ENCODE measurements at places on chromosomes 6 and 20.

DNA sequence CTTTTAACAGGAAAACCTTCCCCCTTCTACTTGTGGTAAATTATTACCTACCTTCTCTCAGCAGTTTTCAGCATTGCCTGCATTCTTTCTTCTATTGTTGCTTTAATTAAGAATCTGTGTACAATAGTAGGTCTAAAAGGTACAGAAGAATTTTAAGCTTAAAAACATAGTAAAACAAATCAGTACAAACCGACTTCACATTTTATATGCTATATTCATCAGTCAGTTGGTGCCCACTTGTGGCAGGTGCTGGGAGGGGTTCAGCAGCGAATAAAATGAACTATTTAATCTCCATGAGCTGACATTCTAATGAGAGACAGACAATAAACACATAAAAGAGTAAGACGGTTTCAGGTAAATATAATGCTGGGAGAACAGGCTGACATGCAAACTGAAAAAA is 73.4 kb upstream of the FBXO30 start:
- no peak for DNase-seq

GRCh38 chr6:121867095-121867494 is 431.6 kb downstream of the GJA1 start:
- DNase-seq = no peak

DNA sequence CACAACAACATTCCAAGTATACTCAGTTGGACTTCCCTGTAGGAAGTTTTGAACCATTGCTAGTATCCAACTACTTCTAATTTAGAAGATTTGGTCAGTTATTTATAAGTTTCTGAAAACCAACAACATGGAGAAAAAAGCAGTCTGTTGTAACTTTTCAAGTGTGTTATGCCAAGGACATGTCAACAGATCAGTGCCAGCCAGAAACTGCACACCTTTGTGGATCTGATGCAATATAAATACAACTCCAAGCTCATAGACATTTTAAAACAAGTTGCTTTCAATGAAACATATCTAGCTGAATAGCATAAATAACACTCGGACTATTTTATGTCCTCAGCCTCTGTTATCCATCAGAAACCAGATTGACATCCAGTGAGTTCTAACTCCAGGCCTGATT is 58.3 kb upstream of the CARMIL1 start:
- no peak for DNase-seq

GRCh38 chr6:140320081-140321080 is 945.9 kb upstream of the CITED2 start:
- DNase-seq = no peak

GRCh38 chr6:148711833-148712654 is 34.8 kb upstream of the UST start:
- no peak for DNase-seq

GRCh38 chr6:139872665-139873064 is 498.2 kb upstream of the CITED2 start:
- DNase-seq = no peak

- DNase-seq = no peak
Observed at GRCh38 chr6:13428583-13429405, 58.6 kb downstream of the GFOD1 start.

- no peak for DNase-seq
Observed at GRCh38 chr6:87174078-87174579, 18.8 kb downstream of the ZNF292 start.

DNA sequence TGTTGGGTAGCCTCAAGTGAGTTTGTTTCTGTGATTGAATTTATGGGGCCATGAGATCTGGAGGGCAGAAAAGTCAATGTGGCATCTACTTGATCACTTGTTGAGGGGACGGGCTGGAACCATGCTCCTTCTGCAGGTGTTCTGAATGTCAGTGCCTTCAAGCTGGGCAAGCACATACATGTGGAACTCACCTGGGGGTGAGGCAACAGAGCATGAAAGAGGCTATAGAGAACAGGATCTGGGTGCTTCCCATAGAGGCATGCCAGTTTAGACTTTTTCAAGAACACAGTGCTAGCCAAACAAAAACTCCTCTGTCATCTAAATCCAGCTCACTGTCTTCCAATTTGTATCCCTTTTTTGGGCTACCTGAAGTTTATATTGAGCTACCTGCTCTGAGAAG is 77.8 kb upstream of the SLC35B3 start:
- DNase-seq = no peak

- DNase-seq = no peak
Observed at GRCh38 chr6:69732640-69733039, 64.2 kb downstream of the LMBRD1 start.
